ENCODE measurements at places on chromosomes 5 and 9.
A peak's percentile ranks its signal among the peaks of the same experiment; 100 is the strongest.

GRCh38 chr5:175025077-175025476 lies 300.7 kb downstream of the MSX2 start:
- DNase-seq, result no peak

GRCh38 chr5:2223303-2223702 lies 340.6 kb upstream of the IRX4 start:
- no peak for DNase-seq

- peak; percentile 40 for DNase-seq
Observed at GRCh38 chr9:131590907-131591844, 45.9 kb downstream of the PRRT1B start.

DNA sequence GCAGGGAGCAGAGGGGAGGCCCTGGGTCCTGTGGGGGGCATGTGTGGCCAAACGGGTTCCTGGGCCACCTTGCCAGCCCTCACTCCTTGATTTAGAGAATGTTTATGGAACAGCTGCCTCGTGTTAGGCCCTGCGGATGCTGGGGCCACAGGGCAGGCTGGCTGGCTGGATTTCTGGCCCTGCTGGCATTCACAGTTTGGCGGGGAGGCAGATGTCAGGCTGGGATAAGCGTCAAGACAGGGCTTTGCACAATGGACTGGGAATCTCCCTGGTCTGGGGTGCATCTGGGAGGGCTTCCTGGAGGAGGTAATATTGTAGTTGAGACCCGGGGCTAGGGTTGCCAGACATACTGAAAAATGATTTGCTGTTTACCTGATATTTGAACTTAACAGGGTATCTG lies 13.8 kb downstream of the NCS1 start:
- DNase-seq, result no peak

DNA sequence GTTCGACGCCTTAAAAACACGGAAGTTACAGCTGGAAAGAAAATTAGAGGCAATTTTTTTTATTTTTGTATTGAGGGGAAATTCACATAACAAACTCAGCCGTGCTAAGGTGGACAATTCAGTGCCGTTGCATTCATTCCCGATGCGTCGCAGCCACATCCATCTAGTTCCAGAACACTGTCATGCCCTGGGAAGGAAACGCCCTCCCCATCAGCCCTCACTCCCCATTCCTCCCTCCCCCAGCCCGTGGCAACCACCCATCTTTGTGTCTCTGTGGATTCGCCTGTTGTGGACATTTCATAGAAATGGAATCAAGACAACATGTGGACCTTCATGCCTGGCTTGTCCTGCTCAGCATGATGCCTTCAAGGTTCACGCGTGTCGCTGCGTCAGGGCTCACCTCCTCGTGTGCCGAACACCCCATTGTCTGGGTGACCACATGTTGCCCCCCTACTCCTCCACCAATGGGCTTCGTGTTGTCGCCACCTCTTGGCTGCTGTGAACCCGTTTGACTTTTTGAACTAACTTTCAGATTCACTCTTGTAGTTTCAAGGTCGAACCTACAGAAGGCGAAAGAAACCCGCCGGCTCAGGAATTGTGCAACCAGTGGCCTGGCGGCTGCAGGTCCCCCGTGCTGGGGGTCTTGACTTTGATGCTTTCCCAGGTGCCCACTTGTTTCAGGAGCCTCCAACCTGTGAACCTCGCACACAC lies 17.4 kb upstream of the CAMSAP1 start:
- DNase-seq, result no peak

DNA sequence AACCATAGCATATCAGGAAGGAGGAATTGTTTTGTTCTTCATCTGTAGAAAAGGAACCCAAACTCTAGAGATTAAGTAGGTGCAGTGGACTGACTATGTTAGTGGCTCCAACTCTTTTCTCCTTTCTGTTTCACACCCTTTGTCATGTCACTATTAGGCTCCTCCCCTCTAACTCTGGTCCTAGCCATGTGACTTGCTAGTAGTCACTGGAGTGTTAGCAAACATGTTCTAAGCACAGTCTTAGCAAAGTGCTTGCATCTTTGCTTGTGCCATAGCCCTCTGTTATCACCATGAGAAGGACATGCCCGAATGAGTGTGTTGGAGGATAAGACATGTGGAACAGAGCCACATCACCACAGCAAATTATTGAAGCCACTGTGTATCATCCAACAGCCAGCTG lies 55.4 kb upstream of the PPP3R2 start:
- DNase-seq, result no peak

- DNase-seq, result no peak
Observed at GRCh38 chr9:136046554-136046920, 48.6 kb downstream of the NACC2 start.

- no peak for DNase-seq
Observed at GRCh38 chr9:137731216-137731946, 112.6 kb downstream of the EHMT1 start.

DNA sequence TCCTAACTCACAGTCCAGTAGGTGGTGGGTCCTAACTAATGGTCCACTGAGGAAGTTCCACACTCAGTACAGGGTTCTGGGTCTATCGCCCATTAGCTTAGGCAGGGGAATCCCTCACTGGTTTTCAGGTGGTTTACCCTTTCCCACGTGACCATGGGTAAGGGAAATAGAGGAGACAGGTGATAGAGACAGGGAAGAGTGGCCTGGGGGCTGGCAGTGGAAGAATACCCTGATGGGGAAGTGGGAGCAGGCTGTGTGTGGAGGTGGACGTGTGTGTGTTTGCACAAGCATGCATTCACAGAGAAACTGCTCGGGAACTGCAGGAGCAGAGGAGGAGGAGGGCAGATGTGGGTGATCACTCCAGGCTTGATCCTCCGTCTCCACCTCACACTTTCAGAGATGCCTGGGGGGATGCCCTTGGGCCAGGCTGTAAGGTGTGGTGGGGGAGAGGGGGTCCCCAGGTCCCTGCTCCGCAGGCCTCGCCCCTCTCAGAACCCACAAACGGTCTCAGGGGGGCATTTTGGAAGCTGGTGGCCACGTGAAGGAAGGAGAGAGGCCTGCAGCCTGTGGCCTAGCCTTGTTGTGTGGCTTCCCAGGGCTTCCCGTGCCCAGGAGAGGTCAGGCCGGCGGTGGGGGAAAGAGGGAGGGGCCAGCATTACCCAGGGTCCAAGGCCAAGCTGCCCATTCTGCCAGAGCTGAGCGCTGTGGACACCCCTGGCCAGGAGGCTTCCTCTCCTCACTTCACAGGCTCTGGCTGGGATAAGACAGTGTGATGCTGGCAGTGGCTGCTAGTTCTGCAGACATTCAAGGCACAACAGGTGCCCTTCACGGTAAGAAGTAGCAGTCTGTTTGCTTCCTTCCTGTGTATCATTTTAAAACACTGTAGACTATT lies 80.0 kb downstream of the OTULIN start:
- no peak for DNase-seq

DNA sequence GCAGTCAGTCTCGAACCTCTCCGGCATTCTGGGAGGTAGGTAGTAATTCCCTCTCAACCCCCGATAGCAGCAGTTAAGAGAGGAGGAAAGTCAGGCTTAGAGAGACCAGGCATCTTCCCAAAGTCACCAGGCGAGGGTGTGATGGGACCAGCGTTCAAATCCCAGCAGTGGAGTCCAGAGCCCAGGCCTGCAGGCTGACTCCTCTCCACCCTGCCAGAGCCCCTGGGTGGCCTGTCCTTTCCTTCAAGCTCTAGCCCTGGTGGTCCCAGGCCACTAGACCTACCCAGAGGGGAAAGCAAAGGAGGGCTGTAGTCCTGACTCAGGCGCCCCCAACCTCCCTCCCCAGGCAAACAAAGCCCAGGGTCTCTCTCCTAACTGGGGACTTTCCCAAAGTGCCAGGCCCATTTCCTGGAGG lies 4.2 kb upstream of the NR5A1 start:
- no peak for DNase-seq

DNA sequence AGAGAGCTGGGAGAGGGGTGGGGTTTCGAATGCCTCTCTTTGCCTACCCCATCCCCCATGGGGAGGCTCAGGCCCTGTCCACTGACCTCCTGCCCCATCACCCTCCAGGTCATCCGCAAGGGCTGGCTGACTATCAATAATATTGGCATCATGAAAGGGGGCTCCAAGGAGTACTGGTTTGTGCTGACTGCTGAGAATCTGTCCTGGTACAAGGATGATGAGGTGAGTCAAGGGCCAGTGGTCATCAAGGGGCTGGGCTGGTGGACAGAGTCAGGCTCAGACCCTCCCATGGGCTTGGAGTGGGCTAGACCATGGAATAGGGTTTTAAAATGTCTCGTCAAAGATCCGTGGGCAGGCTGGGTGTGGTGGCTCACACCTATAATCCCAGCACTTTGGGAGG lies 33.7 kb downstream of the GOLGA2 start:
- DNase-seq, result no peak

- DNase-seq, result no peak
Observed at GRCh38 chr9:91771027-91771426, 179.0 kb downstream of the ROR2 start.

DNA sequence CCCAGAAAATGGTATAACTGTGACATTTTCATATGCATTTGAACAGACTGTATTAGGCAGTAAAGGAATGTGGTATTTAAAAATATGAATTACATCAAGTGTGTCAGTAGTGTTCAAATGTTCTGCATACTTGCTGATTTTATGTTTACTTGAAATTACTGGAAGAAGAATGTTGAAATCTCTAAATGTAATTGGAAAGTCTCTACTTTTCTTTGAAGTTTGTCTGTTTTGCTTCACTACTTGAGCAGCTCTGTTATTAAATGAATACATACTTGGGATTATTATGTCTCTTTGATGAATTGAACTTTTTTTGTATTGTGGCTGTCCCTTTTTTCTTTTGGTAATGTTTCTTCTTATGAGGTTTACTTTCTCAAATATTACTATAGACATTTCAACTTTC lies 205.6 kb downstream of the TAF11L14 start:
- DNase-seq, result no peak

DNA sequence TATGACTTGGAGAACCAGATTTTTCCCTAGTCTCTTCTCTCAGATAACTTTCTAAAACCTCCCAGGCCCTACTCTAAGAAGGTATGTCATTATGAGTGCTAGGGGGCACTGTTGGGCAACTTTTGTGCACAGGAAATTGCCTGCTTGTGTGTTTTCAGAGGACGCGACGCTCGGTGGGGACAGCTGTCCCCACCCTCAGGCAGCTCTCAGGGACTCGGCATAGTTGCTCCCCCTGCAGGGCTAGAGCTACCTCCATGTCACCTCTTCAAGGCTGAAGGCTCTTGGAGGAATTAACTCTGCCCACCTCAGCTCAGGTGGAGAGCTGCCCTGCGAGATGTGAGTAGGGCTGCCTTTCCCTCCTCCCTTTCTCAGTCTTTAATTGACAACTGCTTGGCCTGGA lies 10.2 kb upstream of the TIFAB start:
- DNase-seq, result peak; percentile 4

DNA sequence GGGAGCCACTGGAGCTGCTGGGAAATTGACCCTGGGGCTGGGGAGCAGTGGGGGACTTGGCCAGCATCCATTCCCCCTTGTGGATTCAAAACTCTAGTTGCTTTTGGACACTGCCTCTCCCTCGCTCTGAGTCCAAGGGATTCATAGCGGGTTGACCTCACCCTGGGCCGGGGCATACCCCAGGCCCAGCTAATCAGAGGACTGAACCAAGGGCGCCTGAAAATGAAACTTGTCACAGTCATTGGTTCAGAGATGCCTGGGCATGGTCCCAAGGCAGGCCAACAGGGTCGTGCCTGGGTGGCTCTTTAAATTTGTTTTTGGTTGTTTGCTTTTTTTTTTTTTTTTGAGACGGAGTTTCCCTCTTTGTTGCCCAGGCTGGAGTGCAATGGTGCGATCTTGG lies 22.6 kb downstream of the STK10 start:
- no peak for DNase-seq

DNA sequence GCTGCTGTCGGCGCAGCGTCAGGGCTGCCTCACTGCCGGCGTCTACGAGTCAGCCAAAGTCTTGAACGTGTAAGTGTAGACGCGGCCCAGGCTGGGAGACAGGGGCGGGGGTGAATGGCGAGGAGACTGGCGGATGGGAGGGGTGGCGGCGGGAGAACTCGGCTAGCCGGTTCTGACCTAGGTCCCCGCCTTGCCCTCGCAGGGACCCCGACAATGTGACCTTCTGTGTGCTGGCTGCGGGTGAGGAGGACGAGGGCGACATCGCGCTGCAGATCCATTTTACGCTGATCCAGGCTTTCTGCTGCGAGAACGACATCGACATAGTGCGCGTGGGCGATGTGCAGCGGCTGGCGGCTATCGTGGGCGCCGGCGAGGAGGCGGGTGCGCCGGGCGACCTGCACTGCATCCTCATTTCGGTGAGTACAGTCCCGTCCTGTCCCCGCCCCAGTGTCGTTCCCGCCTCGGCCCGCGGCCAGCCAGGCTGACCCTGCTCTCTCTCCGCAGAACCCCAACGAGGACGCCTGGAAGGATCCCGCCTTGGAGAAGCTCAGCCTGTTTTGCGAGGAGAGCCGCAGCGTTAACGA lies 745 bp downstream of the GADD45G start:
- no peak for DNase-seq

GRCh38 chr9:26742828-26743476 lies 149.7 kb downstream of the CAAP1 start:
- no peak for DNase-seq

DNA sequence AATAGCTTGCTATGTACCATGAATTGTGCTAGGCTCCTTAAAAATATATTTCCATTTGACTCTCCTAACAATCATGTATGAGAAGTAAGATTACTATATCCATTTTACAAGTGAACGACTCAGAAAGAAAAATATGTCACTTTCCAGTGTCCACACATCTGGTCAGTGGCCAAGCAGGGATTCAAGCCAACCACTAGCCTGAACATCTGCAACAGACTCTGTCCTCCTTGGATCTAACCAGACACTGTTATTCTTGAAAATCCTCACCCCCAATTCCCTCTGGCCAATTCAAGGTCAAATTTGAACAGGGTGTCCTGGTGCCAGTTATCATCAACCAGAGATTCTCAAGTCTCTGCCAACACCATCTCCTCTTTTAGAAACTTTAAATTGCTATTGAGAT lies 344.1 kb upstream of the WWC1 start:
- no peak for DNase-seq

DNA sequence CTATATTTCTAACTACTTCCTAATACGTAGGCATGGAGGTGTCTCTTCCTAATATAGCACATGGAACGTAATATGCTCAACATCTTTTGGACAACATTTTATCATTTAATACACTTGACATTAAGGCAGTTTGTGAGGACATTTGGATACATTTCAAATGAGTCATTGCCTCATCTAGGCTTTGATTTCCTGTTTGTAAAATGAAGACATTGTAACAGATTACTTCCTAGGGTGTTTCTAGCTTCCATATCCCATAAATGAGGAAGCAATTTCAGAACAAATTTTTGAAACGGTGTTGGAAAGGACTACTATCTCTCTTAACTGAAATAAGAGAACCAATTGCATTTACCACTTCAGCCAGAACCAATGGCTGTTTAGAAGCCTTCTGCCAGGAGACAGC lies 38.7 kb downstream of the SLC28A3 start:
- DNase-seq, result no peak

DNA sequence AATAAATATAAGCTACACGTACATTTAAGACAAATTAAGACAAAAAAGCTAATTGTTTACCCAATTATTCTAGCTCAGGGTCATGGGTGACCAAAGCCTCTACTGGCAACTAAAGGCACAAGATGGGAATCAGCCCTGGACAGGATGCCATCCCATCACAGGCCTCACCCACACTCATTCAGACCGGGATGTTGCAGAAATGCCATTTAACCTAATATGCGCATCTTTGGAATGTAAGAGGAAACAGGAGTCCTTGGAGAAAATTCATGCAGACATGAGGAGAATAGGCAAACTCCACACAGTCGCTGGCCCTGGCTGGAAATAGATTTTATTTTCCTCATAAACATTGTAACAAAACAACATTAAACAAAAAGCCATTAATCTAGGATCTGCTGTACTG lies 2003.8 kb upstream of the CDH9 start:
- DNase-seq, result no peak

- DNase-seq, result no peak
Observed at GRCh38 chr5:178477802-178478201, 112.4 kb downstream of the COL23A1 start.

All from stimulated activated CD8-positive, alpha-beta memory T cell treated with anti-CD3 and anti-CD28 coated beads, Interleukin-15, amount 100 ng/mL, for 1 hour (primary cell).